HCT116 (cell line): ENCODE measurements at places on chromosomes 6 and 20. TPM values are rescaled to one million over a fixed set of nuclear protein-coding genes. Genes with fewer than 3 reads are reported as not detected.

DNA sequence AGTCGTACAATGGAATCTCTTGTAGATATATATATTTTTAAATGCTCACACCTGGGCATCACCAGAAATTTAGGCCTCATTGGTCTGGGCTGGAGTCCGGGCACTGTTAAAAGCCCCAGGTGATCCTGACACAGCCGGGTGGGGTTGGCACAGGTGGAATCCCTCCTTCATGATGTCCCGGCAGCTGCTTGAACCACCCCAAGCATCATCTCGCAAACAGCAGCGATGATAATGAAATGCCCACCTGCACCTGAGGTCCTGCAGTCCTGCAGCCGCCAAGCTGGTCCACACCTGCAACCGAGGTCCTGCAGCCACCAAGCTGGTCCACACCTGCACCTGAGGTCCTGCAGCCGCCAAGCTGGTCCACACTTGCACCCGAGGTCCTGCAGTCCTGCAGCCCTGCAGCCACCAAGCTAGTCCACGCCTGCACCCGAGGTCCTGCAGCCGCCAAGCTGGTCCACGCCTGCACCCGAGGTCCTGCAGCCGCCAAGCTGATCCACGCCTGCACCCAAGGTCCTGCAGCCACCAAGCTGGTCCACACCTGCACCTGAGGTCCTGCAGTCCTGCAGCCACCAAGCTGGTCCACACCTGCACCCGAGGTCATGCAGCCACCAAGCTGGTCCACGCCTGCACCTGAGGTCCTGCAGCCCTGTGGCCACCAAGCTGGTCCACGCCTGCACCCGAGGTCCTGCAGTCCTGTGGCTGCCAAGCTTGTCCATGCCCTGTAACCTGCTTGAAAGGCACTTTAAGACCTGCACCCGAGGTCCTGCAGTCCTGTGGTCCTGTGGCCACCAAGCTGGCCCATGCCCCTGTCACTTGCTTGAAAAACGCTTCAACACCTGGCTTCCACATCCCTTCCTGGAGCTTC, 261.2 kb downstream of the DLL1 start:
- DNase-seq, result no peak

- DNase-seq, result no peak
Measured at GRCh38 chr20:64082820-64083377, 1.3 kb downstream of the LKAAEAR1 start.

DNA sequence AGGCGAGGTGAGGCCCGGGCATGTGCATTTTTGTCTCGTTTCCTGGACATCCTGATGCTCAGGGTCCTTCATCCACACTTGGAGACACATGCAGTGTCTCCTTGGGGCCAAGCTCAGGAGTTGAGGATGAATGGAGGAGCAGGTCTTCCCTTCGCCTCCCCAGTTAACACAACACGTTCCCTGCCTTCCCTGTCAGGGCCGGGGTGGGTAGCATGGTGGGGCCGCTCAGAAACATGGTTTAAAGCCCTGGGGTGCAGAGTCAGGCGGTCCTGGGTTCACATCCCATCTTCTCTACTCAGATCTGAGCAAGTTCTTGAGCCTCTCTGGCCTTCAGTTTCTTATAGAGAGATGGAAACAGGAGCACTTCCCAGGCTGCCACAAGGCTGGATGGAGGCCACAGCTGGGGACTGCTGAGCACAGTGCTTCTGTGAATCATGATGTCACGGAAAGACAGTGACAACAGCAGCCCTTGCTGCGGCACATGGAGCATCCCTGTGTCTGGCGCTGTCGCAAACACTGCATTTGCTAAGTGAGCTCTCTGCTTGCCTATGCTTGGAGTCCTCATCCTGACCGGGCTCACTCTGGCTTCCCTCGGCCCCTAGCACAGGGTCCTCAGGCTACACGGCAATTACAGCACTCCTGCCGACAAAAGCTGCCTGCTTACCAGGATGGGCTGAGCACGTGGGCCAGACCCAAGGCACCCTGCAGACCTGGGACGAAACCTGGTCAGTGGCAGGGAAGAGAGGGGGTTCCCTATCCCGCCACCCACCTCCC, 45.6 kb upstream of the STX16 start:
- DNase-seq, result no peak

GRCh38 chr6:33763483-33763882, 16.8 kb upstream of the IP6K3 start:
- DNase-seq, result no peak

The ADAM33 gene
- total RNA-seq, result not detected

DNA sequence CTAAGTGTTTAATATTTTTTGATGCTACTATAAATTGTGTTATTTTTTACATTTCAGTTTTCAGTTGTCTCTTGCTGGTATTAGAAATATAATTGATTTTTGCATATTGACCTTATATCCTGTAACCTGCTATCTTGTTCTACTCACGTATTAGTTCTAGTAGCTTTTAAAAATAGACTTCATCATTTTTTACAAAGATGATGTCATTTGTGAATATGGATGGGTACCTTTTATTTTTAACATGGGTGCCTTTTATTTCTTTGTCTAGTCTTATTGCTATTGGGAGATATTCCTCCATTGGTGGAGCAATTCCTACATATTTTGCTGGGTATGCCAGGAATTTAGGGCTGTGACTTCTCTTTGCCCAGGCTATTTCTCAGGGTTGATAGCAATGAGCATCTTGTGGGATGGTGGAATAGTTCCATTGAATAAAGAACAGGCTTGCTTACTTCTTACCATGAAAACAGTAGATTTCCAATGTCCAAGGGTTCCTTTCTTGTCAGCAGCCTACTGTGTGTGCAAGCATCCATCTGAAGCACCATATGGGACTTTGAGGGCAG, 149.7 kb downstream of the CARMIL1 start:
- no peak for DNase-seq

DNA sequence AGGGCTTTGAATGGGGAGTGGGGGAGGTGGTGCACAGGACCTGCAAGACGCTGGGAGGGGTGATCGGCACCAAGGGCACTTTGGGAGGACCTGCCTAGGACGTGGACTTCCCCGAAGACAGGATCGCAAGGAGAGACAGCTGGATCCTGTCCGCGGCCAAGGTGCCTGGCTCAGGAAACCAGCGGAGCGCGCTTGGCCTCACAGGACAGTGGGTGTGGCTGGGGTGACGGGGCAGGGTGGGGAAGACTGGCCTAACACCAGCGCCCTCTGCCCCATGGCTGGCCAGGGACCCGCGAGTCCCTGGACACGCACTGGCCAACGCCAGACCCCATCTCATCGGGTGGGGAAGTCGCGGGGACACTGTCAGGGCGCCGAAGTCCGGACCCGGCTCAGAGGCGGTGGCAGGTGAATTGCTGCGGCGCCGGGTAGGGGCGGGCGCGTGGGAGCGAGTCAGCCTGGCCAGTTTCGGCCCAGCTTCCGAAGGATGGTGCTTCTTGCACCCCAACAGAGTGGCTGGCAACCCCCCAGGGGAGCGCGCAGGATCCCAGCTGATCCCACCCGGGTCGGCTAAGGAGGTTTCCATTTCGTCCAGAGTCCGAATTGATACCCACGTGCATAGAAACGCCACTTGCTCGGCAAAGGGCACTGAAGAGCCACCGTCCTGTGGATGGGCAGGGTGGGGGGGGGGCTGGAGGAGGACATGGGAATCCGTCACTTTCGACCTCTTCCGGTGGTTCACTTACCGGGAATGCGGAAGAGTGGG, 785 bp upstream of the THBD start:
- DNase-seq, result no peak

The PRDM1 gene
- 3.4 TPM for total RNA-seq

- no peak for DNase-seq
Measured at GRCh38 chr6:3579652-3580175, 122.9 kb upstream of the SLC22A23 start.

DNA sequence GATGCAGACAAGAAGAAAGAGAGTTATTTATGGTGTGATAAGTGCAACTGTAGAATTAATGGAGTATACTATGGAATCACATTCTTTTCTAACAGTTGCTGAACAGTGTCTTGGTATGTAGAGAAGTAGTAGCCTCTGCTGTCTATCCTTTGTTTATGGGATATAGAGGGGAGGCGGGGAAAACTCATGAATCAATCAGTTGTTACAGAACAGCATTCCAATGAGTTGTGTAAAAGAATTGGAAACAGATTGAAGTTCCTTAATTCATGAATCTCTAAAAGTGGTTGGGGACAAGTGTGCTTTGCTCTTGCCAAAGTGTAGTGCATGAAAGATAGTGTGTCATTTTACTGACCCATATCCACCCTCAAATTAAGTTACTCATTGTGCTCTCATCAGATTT, 77.7 kb downstream of the FLRT3 start:
- no peak for DNase-seq

- no peak for DNase-seq
Measured at GRCh38 chr6:158666628-158667359, 16.9 kb downstream of the SYTL3 start.

GRCh38 chr6:16238057-16238962, at the start of gene GMPR:
Gene GMPR, plus strand, starts transcription at chr6:16238587. Its CDS starts 107 bp downstream, at chr6:16238694.
- peak; percentile 65 for DNase-seq

The ZDHHC14 gene
- 5.3 TPM for total RNA-seq

DNA sequence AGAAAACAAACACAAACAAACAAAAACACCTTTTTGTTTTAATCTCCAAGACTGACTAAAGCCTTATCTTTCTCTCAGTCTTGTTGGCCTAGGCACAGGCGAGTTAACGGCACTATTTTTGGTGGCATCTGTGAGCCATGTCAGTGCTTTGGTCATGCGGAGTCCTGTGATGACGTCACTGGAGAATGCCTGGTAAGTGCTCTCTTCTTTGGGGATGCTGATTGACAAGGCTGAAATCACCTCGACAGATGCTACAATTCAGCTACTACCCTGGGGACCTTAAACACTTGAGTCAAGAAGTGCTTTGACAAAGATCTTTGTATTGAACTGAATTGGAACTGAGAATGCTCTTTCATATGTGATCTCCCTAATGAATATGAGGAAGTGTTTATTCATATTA, 384.1 kb downstream of the LAMA2 start:
- DNase-seq, result no peak
